Fibroblast of the aortic adventitia (primary cell): ENCODE measurements at places on chromosomes 12 and 14.

- peak; percentile 58 for DNase-seq
Measured at GRCh38 chr12:27244689-27245488, 803 bp downstream of the STK38L start.

DNA sequence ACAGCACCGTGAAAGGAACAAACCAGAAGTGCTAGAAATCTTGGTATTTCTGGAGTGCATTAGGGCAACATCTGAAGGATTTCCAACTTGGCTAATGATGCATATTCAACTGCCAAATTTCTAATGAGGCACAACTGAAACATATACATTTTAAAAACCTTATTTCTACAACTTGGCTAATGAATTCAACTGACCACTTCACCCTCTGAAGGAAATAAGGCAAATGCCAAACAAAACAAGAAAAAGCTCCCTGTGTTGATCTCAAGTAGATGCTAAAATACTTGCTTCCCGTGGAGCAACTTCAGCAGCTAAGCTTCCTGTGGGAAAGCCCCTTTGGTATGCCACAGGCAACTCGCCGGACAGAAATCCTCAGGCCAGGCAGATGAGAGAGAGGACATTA lies 167.1 kb downstream of the TTC7B start:
- peak; percentile 74 for DNase-seq

DNA sequence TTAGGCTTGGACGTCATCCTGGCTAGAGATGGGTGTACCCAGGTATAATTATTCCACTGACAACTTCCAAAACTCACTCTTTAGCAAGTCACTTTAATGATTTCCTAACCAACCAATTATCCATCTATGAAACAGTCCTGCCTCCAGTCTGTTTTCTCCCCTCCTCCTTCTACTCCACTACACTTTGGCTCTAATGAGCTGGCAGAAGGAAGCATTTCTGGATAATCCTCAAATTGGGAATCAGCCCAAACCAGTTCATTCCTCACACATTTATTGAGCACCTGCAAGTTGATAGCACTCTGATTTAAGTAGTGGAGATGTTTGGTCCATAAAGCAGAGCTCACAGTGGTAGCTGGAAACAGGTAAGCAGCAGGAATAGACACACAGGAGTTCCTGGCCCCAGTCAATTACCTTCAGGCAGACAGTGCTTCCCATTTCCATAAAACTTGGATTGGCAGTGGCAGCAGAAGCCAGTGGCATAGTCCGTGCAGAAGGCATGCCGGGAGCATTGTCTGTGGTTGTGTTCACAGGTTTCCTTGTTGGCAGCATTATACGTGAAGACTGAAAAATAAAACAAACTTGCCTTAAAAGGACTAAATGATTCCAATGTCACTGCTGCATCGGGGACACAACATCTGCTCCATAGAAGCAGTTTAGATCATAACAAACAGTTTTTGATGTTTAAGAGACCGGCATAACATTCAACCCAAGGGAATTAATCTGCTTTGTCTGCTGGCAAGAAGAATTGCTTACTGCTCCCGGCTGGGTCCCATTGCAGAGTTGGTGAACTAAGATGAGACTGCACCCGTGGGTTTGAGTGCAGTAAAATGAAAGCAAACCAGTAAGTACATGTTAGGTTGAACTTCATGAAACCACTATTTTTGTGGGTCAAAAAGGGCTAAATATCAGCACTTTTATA lies 26.2 kb downstream of the NID2 start:
- DNase-seq, result no peak

GRCh38 chr14:105748204-105748578 lies 221.8 kb downstream of the TMEM121 start:
- DNase-seq, result no peak

DNA sequence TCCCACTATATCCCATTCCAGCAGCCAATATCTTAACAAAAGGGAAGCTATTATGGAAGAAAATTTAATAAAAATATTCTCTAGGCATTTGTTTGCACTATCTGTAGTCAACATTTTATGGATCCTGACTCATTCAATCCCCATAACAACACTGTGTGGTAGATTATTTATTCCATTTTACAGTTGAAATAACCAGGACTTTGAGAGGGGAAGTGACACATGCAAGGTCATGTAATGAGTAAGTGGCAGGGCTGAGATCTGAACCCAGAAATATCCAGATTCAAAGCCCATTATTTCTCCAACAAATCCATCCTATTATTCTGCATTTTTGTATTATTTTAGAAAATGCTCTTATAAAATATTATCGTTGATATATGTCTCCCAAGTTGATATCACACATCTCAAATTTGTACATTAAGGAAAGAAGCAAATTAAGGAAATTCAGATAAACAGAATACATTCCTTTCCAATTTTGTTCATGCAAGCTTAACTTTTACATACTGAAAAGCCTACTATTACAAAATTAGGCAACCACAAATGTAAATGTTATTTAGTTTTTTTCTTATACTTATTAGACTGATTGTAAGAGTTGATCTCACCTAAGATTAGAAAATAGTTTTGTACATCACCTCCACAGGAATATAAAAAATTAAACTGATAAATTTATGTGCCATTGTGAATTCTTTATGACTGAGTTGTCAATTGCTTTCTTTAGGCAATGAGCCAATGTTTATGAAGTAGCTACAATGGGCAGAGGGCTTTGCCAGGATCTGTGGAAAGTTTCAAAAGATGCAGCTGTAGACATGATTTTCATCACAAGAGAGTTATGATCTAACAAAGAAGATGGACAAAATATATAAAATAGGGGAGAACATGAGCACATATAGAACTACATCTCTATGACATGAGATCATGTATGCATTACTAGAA lies 55.1 kb upstream of the E2F7 start:
- DNase-seq, result peak; percentile 85

DNA sequence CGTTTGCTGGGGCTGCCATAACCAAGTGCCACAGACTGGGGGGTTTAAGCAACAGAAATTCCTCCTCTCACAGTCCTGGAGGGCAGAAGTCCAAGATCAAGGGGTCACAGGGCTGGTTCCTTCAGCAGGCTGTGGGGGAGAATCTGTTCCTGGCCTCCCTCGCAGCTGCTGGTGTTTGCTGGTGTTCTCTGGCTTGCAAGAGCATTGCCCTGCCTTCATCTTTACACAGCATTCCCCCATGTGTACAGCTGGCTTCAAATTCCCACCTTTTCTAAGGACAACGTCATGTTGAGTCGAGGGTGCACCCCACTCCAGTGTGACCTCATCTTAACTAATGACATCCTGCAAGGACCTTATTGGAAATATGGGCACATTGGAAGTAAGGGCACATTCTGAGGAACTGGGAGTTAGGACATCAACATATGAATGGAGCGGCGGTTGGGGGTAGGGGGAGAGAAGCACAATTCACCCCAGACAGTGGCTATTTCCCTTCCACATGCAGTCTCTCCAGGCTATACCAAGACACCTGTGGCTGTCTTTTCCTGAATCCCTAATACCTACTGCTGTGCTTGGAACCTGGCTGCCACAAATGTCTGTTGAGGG lies 123.6 kb downstream of the FOXN3 start:
- no peak for DNase-seq

DNA sequence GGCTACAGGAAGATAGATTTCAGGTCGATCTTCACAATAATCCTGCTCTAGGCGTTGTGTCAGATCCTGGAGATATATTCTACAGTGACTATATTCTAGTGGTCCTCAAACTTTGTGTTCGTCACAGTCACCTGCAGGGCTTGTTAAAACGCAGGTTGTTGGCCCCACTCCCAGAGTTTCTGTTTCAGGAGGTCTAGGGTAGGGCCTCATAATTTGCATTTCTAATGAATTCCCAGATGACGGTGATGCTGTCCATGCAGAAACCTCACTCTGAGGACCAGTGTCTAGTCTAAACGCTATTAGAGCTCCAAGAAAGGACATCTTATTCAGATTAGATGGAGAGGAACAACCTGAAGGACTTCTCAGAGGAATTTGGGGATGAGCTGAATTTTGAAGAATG lies 13.2 kb upstream of the SLC6A13 start:
- no peak for DNase-seq

- no peak for DNase-seq
Measured at GRCh38 chr12:21483531-21483930, 17.9 kb downstream of the RECQL start.

DNA sequence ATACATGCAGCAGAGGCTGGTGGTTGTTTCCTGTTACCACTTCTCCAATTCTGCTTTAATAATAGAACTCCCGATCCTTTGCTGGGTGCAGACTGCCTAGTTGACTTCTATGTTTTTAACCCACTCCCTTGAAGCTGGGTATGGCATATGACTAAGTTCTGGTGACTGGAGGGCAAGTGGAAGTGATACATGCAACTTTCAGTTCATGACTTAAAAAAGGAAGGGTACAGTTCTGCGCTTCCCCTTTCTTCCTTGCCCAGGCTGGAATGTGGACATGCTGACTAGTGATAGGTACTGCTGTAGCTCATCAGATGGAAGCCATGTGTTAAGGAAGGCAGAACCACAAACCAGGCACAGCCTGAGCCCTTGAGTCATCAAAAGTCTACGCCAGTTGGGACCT lies 2.4 kb upstream of the A2M start:
- DNase-seq, result no peak

DNA sequence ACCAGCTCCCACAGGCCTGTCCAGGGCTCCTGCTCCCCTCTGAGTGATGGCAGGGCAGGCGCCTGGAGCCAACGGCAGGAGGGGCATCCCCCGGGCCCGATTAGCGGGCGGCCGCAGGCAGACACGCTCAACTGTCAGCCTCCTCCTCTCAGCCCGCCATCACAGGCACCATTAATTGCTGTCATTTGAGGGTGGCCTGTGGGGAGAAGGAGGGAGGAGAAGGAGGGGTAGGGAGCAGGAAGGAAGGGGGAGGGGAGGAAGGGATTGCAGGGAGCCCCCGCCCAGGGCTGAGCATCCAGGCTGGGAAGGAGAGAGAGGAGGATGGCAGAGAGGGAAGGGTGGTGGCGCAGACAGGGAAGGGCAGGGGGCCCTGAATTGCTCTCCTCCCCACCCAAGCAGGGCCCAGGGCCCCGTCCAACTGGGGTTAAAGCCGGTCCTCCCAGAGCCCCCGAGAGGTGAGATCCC lies 36.1 kb downstream of the NCOR2 start:
- DNase-seq, result no peak

- DNase-seq, result no peak
Measured at GRCh38 chr14:50524060-50524459, 8.3 kb downstream of the MAP4K5 start.

GRCh38 chr12:52528641-52529143 lies 8.5 kb upstream of the KRT5 start:
- no peak for DNase-seq

GRCh38 chr12:46134205-46134811 lies 134.5 kb downstream of the SLC38A1 start:
- DNase-seq, result peak; percentile 17

DNA sequence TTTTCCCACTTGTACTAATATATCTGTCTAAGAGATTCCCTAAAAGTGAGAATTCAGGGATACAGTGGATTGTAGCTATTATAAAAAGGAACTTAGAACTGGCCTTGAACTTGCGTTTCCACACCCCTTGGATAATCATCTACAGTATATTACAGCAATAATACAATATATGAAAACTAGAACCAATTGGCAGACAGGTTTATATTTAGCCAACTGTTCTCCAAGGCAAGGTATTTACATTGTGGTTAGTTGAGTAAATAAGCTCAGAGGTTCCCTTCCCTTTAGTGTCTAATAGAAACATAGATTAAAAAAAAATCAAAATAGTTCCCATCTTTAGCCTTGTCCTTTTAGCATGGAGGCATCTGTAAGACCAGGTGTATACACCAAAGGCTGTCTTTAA lies 42.1 kb downstream of the LIMA1 start:
- DNase-seq, result peak; percentile 28

GRCh38 chr12:89051065-89051677 lies 301.1 kb downstream of the DUSP6 start:
- DNase-seq, result peak; percentile 85

GRCh38 chr12:19166387-19166786 lies 36.9 kb downstream of the PLEKHA5 start:
- DNase-seq, result no peak

DNA sequence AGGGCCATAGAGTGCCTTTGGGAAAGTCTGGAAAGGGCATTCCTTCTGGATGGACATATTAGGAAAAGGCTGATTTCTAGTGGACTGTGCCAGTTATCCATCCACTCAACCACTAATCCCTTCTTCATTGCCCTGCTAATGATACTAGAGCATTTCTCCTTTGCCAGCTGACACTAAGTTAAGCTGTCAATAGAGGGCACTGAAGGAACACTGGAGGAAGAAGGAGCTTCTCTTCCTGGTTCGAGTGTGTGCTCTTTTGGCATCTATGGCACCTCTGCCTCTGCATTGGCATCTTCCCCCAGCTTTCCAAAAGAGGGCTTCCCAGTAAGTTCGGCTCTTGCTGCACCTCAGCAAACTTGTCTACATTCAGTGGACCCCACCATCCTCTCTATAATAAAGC lies 165.4 kb downstream of the DERA start:
- DNase-seq, result peak; percentile 24

GRCh38 chr12:48454667-48455066 lies 17.7 kb upstream of the ANP32D start:
- DNase-seq, result peak; percentile 66

DNA sequence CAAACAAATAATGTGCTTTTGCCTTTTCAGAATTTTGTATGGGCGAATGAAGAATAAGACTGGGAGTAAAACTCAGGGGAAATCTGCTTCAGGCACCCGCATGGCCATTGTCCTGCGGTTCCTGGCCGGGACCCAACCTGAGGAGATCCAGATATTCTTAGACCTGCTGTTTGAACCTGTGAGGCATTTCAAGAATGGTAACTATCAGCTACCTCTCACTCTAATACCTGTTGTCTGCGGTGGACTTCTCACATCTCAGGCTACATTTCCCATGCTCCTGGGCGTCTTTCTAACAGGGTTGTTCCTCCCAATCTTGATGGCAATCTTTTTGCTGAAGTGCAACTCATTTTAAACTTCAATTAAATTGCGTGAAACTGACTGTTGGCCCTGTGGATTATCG lies 47.1 kb downstream of the UTP20 start:
- DNase-seq, result no peak

DNA sequence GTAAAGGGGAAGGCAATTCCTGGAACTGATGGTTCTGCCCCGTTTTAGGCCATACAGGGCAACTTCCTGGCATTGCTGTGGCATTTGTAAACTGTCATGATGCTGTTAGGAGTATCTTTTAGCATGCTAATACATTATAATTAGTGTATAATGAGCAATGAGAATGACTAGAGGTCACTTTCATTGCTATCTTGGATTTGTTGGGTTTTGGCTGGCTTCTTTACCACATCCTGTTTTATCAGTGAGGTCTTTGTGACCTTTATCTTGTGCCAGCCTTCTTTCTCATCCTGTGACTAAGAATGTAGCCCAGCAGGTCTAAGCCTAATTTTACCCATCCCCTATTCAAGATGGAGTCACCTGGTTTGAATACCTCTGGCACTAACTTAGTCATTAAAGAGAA lies 51.2 kb downstream of the TESPA1 start:
- peak; percentile 44 for DNase-seq

DNA sequence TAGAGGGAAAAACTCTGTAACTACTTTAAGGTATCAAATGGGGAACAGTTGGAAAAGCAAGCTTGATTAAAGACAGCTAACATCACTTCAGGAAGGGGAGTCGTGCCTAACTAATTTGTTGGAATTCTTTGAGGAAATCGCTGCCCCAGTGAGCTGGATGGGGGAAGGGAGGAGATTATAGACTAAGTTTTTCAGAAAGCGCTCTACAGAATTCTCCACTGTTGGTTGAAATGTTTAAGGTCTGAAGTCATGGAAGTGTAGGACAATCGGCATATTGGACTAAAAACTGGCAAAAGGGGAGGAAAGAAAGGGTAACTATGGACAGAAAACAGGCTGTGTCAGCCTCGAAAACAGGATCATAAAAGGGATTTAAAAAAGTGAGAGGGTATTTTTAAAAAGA lies 229.9 kb upstream of the HMGA2 start:
- no peak for DNase-seq
